Thoracic aorta (tissue), 2 donors: ENCODE measurements at places on chromosomes 12 and 14. TPM values are rescaled to one million over a fixed set of nuclear protein-coding genes. Genes with fewer than 3 reads are reported as not detected.

ULK1 gene
- total RNA-seq = 23.2 TPM

GRCh38 chr14:36238666-36239363, 62.3 kb upstream of the PTCSC3 start:
- H3K36me3 ChIP-seq = no peaks in the 10 kb centered on the region
- H3K4me1 ChIP-seq = no peaks in the 10 kb centered on the region
- no peak overlapping the region for H3K4me3 ChIP-seq
- H3K27ac ChIP-seq = no peak overlapping the region
- no peak for DNase-seq

- H3K36me3 ChIP-seq = no peaks in the 10 kb centered on the region
- no peaks in the 10 kb centered on the region for H3K4me1 ChIP-seq
- no peaks in the 10 kb centered on the region for H3K27me3 ChIP-seq
- no peak overlapping the region for H3K27ac ChIP-seq
- DNase-seq = no peak
- H3K4me3 ChIP-seq = no peak overlapping the region
Measured at GRCh38 chr14:21924479-21924878, 250.9 kb upstream of the OR4E1 start.

GRCh38 chr12:1670358-1671268, 20.3 kb upstream of the ADIPOR2 start:
- no peak overlapping the region for H3K4me3 ChIP-seq
- H3K36me3 ChIP-seq = no peaks in the 10 kb centered on the region
- no peak overlapping the region for H3K27ac ChIP-seq
- DNase-seq = no peak
- no peaks in the 10 kb centered on the region for H3K27me3 ChIP-seq

GRCh38 chr12:105341010-105341409, 10.5 kb downstream of the C12orf75 start:
- peak overlapping the region; percentile 44 for H3K27ac ChIP-seq
- H3K4me3 ChIP-seq = no peak overlapping the region
- no peaks in the 10 kb centered on the region for H3K36me3 ChIP-seq
- no peaks in the 10 kb centered on the region for H3K27me3 ChIP-seq
- H3K4me1 ChIP-seq = peaks cover 66% of the 10 kb centered on the region

ANO4 gene
- not detected for total RNA-seq

DNA sequence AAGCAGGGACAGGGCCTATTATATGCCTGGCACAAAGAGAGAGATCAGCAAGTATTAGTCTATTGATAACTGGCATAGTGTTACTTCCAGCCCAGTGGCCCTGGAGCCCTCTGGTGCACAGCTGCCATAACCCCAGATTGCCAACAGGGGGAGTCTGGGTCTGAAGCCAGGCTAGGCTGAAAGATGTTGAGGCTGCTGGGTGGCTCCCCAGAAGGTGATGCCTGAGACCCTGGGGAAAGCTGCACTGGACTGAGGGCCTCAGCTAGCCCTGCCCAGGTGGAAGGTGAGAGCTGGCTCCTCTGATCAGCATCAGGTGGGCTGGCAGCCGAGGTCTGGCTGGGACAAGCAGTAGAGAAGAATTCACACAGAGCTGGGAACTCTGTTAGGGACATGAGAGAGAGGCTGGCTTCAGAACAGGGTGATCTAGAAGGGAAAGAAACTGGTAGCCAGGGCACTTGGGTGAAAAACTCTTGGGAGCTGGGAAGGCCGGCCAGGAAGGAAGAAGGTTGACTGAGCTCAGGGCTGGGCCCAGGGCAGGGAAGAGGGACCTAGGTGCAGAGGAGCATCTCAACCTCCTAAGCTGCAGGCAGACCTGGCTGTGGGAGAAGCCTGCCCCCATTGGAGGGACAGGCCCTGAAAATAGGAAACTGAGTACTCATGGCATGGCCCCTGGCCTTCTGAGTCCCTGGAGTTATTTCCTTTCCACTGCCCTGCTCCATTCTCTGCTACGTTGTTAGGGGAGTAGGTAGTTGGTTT, 3.9 kb downstream of the GZMH start:
- no peak for DNase-seq
- no peak overlapping the region for H3K27ac ChIP-seq
- H3K36me3 ChIP-seq = no peaks in the 10 kb centered on the region
- no peaks in the 10 kb centered on the region for H3K27me3 ChIP-seq
- H3K4me1 ChIP-seq = no peaks in the 10 kb centered on the region

DNA sequence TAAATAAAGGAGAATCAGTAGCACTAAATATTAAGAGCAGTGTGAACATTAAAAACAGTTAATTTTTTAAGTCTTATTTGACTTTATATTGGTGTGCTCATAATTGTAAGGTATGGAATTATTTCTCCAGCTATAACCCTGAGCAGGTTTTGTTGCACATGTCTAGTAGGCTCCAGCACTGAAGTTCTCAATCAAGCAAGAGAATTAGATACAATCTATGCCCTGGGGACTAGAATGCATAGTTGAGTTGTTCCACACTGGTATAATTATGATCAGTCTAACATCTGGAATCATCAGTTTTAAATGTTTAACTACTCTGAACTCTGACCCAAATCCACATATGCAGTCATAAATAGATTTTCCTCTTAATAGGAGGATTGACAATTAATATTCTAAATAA, 257.8 kb upstream of the ARHGAP5 start:
- H3K4me1 ChIP-seq = no peaks in the 10 kb centered on the region
- no peak for DNase-seq
- H3K27me3 ChIP-seq = no peaks in the 10 kb centered on the region
- no peak overlapping the region for H3K27ac ChIP-seq

DNA sequence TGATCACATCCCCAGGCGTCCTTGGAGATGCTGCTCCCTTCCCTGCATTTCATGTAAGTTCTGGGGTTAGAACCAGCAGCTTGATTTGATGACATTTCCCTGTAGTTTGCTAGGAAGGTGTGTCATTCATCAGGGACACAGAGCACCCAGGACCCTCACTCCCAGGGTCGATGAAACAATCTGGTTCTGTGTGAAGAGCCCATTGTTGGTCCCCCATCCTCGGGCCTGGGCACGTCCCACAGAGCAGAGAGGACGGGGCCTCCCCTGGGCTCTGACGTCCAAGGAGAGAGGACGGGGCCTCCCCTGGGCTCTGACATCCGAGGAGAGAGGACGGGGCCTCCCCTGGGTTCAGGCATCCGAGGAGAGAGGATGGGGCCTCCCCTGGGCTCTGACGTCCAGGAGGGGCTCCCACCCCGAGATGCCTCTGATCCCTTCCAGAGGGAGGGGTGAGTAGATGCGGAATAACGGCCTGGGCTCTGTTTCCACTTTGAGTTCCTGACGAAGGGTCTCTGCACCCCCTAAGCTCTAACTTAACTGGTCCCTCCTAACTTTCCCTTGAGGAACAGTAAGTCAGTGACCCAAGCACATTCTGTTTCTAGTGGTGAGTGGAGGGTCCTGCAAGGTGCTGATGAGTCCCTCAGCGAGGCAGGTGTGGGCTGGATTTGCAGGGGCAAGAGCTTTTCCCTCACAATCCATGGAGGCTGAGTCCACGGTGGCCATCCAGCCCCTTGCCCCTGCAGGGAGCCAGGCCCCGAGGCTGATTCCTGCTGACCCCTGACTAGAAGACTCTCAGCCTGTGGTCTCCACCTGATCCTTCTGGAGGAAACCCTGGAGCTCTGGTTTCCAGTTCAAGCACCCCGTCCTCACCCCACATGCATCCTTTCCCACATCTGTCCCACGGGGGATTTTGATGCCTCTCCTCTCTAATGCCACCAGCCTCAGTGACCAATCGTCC, 35.5 kb upstream of the SFSWAP start:
- no peak overlapping the region for H3K4me3 ChIP-seq
- no peaks in the 10 kb centered on the region for H3K36me3 ChIP-seq
- H3K27me3 ChIP-seq = no peaks in the 10 kb centered on the region
- no peaks in the 10 kb centered on the region for H3K4me1 ChIP-seq
- no peak overlapping the region for H3K27ac ChIP-seq
- no peak for DNase-seq

DNA sequence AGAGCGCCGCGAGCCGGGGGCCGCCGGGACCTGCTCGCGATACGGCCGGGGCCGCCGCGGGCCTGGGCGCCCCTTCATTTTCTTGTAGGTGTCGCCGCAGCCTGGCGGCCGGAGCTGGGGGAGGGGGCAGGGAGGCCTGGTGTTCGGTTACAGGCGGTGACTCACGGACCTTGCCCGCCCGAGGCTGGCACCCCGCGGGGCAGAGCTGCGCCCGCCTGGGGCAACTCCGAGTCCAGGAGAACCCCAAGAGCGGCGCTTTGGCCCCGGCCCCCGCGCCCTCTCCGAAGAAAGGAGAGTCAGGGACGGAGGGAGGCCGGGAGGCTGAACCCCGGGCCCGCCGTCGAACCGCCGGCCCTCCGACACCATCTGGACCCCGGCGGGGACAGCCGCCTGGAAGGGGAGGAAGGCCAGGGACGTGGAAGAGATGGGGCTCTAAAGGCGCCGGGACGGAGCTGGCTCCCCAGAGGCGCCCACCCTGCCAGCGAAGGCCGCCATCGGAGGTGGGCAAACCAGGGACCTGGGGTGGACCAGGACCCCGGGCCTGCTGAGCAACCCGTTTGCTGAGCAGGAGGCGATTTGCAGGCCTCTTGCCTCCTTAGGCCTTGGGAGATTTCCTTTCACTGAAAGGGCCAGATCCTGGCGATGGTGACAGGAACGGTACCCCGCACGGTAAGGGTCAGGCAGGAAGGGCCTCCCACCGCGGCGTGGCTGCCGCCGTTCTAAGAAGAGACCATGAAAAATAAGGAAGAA, 843 bp upstream of the NUAK1 start:
- H3K27ac ChIP-seq = peak overlapping the region; percentile 96
- H3K36me3 ChIP-seq = no peaks in the 10 kb centered on the region
- H3K27me3 ChIP-seq = no peaks in the 10 kb centered on the region
- DNase-seq = peak; percentile 43

DNA sequence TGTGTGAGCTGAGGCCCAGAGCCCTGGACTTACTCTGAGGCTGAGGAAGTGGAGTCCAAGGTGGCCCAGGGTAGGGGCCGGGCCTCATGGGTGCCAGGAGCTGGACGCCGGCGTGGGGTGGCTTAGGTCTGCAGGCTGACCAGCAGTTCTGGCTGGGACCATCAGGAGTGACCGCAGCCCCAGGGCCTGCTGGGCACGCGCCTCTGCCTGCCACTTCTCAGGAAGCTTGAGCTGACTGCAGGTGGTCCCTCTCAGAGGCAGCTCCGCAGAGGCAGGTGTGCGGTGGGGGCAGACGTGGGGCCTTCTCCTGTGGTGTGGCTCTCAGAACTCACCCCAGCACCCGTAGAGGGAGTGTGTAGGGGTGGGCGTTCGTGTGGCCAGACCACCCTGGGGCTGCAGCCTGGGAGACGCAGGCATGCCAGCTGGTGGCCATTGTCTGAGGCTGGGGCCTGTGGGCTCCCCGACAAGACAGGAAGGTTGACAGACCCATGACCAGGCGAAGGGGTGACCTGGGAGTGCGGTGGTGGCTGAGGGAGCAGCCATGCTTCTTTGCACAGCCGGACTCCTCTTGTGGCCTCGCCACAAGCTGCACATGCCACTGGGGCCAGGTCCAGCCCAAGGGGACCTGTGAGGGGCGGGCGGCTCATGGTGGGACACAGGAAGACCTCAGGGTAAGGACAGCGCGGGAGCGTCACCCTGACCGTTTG, 40.0 kb upstream of the TEX22 start:
- H3K27me3 ChIP-seq = no peaks in the 10 kb centered on the region
- H3K36me3 ChIP-seq = peaks cover 12% of the 10 kb centered on the region
- H3K4me3 ChIP-seq = no peak overlapping the region

DNA sequence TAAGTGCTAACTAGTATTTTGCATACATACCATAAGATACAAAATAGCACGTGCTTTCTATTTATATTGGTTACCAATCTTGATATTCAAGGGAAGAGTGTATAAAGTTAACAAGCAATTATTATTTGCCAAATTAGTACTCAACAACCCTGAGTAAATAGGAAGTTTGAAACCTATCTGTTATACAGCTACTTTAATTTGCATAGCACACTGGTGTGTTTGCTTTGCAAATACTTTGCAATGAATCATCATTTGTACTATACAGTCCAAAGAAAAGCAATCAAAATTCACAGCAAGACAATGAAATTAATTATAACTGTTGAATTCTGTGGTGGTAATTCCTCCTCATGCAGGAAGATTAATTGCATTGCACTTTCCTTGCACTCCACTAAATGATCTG, 469.1 kb downstream of the PRKD1 start:
- no peak overlapping the region for H3K27ac ChIP-seq
- no peaks in the 10 kb centered on the region for H3K4me1 ChIP-seq
- no peaks in the 10 kb centered on the region for H3K36me3 ChIP-seq
- H3K4me3 ChIP-seq = no peak overlapping the region
- H3K27me3 ChIP-seq = no peaks in the 10 kb centered on the region

DNA sequence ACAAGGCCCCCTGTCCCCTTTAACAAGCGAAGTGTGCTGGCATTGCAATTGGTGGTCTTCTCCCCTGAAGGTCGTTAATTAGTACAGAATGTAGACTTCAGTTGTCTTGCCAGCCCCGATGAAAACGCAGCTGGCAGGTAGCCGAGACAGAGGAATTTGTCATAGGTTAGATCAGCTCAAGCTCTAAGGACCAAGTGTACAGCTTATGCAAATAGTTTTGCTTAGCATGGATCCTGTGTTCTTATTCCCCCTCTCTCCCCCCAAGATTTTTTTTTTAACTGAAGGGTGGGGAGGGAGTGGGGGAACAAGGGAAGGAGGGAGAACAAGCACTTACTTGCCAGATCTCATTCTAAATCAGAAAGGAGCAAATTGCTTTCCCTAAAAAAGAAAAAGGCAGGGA, 58.6 kb upstream of the PARP11 start:
- no peak overlapping the region for H3K27ac ChIP-seq
- H3K27me3 ChIP-seq = no peaks in the 10 kb centered on the region
- no peak for DNase-seq
- no peaks in the 10 kb centered on the region for H3K36me3 ChIP-seq
- H3K4me3 ChIP-seq = no peak overlapping the region

GRCh38 chr12:126811391-126811790, 1455.6 kb upstream of the TMEM132C start:
- no peak overlapping the region for H3K27ac ChIP-seq
- H3K27me3 ChIP-seq = no peaks in the 10 kb centered on the region

EIF2B2 gene
- total RNA-seq = 39.8 TPM

TBX3 gene
- total RNA-seq = 3.5 TPM

CD27 gene
- total RNA-seq = 4.7 TPM

- DNase-seq = no peak
- no peaks in the 10 kb centered on the region for H3K36me3 ChIP-seq
- H3K27ac ChIP-seq = no peak overlapping the region
- no peak overlapping the region for H3K4me3 ChIP-seq
- no peaks in the 10 kb centered on the region for H3K4me1 ChIP-seq
Measured at GRCh38 chr12:87020071-87020470, 763.9 kb upstream of the MGAT4C start.
